Fibroblast of mammary gland (primary cell): ENCODE measurements at places on chromosomes 1 and 21.

GRCh38 chr1:215557504-215557903 lies 9.6 kb upstream of the KCTD3 start:
- DNase-seq, result no peak

GRCh38 chr21:35410656-35411055 lies 361.6 kb upstream of the RUNX1 start:
- DNase-seq, result no peak

DNA sequence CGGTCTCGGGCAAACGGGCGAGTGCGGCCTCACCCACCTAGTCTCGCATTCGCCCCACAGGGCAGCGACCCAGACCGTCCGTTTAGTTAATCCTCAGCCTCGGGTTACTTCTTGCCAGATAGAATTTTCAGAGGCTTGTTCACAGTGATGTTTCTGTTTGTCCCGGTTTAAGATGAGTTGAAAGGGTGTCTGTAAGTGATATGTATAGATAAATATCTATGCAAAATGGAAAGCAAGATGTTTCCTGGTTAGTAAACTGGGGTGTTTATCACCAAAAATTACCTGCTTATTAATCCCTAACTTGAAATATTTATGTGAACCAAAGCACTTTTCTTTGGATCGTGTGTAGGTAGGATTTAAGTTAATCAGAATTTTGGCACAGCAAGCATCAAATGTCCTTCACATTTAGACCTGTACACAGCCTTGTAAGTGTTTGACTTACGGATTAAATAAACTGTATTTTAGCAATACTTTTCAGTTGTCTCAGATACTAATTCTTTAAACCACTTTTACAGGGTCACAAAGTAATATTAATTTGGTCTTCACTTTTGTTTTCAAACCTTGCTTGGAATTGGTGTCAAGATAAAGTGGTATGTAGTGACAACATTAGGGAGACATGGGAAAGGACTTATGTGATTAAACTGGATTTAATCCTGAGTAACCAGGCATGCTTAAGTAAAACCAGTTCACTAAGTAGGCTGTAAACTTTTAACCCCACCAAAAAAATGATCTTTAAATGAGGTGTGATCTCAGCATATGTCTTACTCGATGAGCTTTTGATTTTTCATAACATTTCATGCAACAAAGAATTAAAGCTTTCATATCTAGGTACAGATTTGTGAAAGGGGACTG lies 914 bp downstream of the ZNF326 start:
- DNase-seq, result peak; percentile 48

- no peak for DNase-seq
These were observed 330.8 kb upstream of the PROX1 start for GRCh38 chr1:213657013-213657412.

DNA sequence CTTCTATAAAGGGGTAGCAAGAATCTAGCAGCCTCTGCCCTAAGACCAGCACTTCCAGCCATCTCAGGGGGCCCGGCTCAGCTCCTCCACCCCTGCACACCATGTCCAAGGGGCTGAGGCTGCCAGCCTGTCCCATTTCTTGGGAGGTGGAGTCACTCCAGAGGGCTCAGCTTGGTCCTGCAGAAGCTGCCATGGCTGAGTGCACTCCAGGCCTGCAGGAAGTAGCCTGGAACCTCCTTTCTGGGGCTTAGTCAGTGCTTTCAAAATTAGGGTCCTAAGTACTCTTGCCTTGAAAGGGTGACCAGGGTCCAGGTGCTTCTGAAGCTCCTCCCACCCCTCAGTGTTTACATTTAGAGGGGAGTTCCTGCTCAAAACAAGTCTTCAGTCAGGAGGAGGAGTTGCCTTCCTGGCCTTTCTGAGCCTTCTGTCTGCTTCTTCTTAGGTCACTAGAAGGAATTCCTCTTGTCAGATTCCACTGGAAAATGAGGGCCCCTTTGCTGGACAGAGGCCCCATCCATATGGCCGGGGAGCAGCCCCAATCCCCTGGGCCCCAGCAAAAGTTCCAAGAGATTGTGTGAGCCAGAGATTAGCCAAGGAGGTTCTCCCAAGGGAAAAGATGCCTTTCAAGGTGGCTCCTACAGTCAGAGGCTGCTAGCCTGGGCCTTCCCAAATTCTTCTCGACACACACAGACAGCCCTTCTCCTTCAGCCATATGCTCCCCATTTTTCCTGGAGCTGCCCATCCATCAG lies 128.1 kb upstream of the VAMP3 start:
- DNase-seq, result no peak

DNA sequence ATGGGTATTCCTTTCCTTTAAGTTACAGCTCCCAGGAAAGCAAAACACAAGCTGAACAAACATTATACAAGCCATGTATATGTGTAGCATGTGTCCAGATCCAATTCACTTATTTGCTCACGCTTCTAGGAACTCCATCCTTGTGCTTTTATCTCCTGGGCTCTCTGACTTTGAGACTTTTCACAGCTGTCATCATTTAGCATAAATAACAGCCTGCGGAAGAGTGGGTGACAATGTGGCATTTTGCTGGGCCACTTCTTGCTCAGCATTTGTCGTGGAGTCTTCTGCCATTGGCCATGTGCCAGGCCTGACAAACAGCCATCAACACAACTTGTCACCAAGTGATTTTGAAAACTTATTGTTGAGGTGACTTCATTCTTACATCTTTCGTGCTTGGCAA lies 164.3 kb downstream of the KIF26B start:
- no peak for DNase-seq

- DNase-seq, result peak; percentile 21
These were observed 32.7 kb upstream of the ZBTB40 start for GRCh38 chr1:22418933-22419382.

DNA sequence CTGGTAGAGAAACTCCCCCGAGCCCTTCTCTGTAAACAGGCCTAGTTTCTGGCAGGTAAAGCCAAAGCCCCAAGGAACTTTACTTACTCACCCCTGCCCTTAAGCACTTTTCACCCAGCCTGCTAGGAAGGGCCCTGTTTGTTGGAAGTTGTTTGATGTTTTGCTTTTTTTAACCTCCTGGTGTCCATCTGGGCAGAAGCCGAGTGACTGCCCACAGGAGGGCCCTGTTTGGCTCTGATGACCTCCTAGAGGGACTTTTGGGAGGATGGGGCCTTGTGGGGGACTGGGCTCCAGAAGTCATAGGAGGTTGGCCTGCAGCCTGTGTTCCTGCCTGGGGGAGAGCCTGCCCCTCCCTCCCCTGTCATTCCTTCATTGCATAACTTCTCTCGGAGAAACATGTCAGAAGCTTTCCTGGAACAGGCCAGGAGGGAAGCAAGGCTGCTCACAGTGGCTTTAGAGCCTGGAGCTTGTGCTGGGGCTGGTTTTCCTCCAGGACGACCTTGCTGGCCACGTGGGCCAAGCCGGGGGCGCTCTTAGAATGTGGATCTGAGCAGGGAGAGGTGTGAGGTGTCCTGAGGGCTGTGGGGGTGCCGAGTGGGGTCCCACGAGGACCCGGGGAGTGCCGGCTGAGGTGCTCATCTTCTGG lies 33.9 kb downstream of the COQ8A start:
- DNase-seq, result peak; percentile 59

DNA sequence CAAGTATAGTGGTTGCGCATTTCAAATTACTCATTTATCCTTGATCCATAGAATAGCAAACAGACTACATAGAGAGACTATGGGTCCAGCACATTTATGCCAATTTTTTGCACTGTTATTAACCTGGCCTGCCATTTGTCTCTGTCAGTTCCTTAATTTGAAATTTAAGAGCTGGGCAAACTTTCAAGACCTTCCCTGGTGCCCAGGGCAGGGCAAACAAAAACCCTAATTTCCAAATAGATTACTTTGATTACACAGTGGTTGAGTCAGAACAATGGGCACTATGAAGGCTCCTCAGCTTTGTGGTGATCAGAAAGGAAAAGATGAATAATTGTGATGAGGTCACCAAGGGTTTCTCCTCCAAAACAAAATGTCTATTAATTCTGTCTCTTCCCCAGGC lies 80.6 kb downstream of the TNFSF18 start:
- DNase-seq, result peak; percentile 65

DNA sequence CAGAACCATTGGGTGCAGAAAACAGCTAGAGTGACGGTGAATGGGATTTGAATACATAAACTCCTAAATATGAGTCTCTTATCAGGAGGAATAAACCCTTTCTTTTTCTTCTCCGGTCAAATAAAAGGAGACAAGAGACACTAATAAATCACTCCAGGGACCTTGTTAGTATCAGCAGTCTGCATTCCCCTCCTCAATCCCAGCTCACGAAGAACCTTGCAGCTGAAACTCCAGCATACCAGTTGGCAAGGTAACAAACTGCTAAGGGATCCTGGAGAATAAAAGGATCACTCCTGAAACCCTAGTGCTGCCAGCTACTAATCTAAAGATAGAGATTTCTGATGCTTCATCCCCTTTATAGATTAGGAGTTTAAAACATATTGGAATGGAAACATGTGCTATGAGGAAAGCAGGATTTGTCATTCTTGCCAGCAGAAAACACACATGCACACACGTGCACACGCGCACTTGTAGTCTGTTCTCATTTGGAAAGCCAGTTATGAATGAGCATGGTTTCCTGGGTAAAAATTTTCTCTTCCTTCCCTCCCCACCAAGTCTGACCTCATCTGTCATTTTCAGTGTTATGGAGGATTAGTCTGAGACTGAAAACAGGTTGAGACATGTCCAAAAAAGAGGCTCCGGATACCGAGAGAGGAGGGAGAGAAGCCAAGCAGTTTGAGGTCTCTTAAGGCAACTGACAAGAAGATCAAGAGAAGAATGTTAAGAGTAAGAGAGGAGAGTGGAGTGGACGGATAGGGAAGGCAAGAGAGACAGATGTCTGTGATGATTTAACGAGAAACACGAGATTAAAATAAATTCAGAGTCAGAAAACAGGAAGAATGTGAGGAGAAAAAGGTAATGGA lies 10.9 kb downstream of the IER5 start:
- DNase-seq, result peak; percentile 80

- no peak for DNase-seq
These were observed 16.2 kb upstream of the MYOG start for GRCh38 chr1:203101813-203102634.

DNA sequence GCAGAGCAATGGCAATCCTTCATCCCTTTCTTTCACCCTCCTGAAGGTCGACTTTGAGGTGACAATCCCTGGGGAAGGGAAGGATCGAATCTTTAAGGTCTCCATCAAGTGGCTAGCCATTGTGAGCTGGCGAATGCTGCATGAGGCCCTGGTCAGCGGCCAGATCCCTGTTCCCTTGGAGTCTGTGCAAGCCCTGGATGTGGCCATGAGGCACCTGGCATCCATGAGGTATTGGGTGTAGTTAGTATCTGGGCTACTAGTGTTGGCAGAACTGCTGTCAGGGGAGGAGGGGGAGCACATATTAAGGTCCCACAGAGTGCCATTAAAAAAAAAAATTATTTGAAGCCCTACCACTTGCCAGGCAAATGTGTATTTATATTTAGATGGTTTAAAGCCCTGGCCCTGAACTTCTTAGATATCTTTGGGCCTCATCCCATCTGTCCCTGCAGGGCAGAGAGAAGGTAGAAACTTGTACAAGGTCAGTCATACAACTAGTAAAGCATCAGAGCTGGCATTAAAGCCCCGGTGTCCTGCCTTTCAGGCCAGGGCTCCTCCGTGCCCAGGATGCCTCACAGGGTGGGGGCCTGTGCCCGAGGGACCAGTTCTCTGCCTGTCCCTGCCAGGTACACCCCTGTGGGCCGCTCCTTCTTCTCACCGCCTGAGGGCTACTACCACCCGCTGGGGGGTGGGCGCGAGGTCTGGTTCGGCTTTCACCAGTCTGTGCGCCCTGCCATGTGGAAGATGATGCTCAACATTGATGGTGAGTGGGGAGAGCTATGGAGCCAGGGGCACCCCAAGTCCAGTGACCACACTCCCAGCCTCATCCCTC lies 10.3 kb downstream of the AGO1 start:
- DNase-seq, result no peak

- DNase-seq, result no peak
These were observed 64.3 kb upstream of the COL6A1 start for GRCh38 chr21:45917241-45917640.

DNA sequence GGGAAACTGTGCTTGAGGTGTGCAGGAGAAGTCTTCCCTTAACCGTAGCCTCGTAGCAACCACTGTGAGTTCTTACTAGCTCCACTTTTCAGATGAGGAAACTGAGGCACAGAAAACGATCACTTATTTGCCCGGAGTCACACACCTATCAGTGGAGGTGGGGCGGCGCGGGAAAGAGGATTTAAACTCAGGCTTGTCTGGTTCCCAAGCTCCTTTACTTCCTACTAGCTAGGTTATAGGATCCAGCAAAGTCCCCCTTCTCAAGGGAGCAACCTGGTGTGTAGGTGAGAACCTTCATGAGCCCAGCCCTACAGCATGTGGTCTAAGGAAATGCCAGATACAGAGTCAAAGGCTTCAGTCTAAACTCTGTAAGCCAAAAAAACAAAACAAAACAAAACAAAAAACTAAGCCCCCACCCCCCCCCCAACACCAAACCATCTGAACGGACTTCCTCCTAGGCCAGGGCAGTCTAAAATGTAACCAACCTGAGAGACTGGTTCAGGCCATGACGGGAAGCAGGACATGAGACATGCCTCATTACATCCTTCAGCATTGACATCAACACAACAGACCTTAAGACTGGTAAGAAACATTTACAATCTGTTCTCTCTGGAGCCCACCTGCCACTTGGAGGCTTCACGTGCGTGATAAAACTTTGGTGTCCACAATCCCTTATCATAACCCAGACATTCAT lies 709 bp upstream of the FBXO42 start:
- DNase-seq, result no peak

DNA sequence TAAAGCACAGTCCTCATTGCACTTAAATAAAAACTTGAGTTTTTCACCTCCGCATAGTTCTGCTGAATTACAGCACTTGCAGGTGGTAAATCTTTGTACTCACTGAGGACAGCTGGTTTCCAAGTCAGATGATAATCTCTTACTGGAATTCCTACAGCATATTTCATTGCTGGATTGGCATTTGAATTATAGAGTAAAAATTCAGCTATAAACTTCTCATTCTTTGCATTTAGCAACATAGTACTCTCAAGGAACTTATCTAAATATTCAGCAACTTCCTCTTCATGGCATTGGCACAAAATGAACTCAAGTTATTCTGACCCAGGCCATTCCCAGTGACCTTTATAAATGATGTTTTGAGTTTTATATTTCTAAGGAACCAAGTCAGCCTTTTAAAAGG lies 23.4 kb downstream of the GORAB start:
- no peak for DNase-seq

DNA sequence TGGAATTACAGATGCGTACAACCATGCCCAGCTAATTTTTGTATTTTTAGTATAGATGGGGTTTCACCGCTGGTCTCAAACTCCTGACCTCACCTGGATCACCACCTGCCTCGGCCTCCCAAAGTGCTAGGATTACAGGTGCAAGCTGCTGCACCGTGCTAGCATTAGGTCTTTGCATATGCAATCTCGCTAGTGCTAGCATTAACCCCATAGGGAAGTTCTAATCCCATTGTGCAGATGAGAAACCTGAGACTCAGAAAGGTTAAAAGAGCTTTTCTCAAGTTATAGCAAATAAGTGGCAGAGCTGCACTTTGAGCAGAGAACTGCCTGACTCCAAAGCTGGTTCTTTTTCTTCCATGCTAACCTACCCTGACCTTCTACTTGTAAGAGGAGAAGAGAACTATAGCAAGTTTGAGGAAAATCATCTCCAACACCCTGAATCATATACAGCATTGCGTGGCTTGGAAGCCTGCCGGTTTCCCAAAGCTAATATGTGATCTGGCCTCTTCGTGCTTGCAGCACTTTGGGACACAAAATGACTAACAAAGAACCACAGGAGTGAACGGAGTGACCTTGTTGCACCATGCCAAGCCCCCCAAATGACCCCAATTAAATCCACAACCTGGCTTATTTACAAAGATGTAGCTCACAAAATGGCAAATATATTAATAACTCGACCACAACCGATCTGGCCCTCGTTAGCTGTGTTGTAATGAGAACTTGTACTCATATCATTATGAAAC lies 185.1 kb downstream of the TM2D1 start:
- DNase-seq, result peak; percentile 67
